MCF 10A (cell line): ENCODE measurements at places on chromosomes 6 and 20. TPM values are rescaled to one million over a fixed set of nuclear protein-coding genes. Genes with fewer than 3 reads are reported as not detected.

GRCh38 chr6:164854526-164854925 lies 454.9 kb downstream of the C6orf118 start:
- DNase-seq = no peak

Gene CST4
- not detected in 2 replicates for total RNA-seq

Gene CLPSL1
- not detected in 2 replicates for total RNA-seq

Gene THBD
- total RNA-seq = 15.4 and 36.2 TPM in 2 replicates

GRCh38 chr6:116449565-116449964 lies 11.6 kb upstream of the CALHM6 start:
- DNase-seq = no peak

DNA sequence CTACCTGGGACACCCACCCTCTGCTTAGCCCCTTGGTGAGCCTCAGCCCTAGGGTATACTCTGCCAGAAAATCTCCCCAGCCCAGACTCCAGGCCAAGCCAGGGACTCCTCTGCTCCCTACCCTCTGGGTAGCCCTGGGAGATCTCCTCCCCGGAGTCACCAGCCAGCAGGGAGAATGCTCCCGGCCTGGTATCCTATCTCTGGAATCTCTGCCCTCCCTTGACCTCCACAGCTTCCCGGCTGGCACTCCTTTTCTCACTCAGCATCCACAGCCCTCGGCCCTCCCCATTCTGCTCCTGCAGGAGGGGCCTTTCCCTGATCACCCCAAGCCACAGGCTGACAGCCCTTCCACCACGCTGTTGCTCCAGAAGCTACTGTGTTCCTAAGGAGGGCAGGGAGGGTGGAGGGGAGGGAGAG lies 22.6 kb downstream of the NOL4L start:
- no peak for DNase-seq

- no peak for DNase-seq
Observed at GRCh38 chr20:32612351-32613191, 27.4 kb upstream of the NOL4L start.

Gene SNPH
- 2.2 and 2.6 TPM in 2 replicates for total RNA-seq

GRCh38 chr6:3926150-3926482 lies 76.9 kb downstream of the FAM50B start:
- peak; percentile 40 for DNase-seq

DNA sequence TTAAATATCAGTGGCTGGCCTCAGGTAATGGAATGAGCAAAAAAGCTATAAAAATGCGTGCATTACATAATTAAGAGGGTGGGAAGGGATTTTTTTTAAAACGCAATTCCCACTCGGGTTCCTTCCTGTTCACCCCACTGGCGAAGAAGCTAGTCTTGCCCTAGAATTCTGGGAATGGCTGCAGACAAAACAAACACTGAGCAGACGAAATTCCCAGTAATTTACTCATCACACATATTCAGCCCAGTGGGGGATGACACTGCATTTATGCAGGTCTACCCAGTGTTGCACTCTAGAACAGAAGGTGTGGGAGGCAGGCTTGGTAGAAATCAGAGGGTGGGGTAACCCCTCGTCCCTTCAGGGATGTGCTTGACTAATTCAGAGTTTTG lies 2695.0 kb upstream of the DEFB115 start:
- DNase-seq = peak; percentile 70

Gene EEF1A2
- 3.3 and 9.9 TPM in 2 replicates for total RNA-seq

Gene MLN
- total RNA-seq = not detected in 2 replicates

Gene ETV7
- 0.20 and 0.47 TPM in 2 replicates for total RNA-seq

Gene PRR18
- 0.12 TPM in 1 of 2 replicates, not detected in the other for total RNA-seq

Gene LY6G6F
- not detected in 2 replicates for total RNA-seq

- no peak for DNase-seq
Observed at GRCh38 chr20:22410556-22411130, 173.7 kb downstream of the FOXA2 start.

Gene XKR7
- total RNA-seq = not detected in 2 replicates

DNA sequence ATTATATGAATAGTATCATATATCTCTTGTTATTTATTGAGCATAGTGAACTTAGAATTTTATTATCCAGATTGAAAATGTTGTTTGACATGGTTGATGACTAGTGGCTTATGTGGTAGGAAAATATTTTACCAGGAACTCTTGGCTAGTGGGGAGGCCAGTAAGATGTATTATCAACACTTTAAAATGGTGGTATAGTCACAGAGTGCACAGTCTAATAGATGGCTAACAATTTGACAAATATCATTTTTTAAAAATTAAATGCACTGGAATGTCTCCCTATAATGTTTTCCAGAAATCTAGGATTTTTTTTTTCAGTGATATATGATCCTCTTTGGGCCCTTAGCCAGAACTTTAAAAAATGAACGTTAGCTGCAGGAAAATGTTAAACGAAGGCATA lies 26.9 kb upstream of the EYA4 start:
- DNase-seq = no peak

DNA sequence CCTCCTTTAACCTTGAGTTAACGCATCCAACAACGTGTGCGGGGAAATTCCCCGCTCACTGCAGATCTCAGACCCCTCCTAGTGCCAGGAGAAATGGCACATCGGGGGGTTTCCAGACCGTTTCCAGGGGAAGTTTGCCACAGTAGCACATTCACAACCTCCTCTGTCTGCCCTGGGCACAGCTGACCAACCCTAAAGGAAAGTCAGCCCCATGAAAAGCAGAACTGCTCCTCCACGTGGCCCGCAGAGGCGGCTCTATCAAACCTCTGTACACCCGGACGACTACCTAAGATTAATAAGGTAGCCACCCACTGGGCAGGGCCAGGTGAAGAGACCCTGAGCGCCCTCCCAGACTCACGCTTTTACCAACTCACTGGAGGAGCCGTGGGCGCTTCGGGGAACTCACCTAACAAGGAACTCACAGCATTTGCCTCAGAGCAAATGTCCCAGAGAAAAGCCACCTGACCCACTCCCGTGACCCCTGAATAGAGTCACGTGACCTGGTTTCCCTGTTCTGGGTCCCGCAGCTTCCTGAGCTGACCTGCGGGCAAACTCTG lies 93.1 kb downstream of the PRND start:
- no peak for DNase-seq

Gene HLA-DMB
- not detected in 2 replicates for total RNA-seq

Gene SLC26A8
- total RNA-seq = not detected in 2 replicates

- peak; percentile 93 for DNase-seq
Observed at GRCh38 chr6:148750838-148751792, 4.3 kb downstream of the UST start.

DNA sequence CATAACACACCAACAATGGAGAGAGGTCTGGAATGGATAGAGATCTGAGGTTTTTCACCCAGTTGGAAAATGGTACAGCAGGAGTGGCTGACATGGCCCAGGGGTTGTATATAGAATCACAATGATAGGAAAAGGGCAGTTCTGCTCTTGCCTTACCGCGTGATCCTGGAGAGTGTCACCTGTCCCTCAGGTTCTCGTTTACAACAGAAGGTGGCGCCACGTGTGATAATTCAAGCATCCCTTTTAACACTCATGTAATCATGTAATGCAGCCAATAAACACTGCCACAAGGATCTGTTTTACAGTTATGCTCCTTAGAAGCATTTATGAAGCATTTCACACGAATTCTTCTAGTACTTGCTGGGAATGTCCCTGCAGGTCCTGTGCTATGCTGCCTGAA lies 12.9 kb upstream of the WFDC2 start:
- DNase-seq = peak; percentile 49

DNA sequence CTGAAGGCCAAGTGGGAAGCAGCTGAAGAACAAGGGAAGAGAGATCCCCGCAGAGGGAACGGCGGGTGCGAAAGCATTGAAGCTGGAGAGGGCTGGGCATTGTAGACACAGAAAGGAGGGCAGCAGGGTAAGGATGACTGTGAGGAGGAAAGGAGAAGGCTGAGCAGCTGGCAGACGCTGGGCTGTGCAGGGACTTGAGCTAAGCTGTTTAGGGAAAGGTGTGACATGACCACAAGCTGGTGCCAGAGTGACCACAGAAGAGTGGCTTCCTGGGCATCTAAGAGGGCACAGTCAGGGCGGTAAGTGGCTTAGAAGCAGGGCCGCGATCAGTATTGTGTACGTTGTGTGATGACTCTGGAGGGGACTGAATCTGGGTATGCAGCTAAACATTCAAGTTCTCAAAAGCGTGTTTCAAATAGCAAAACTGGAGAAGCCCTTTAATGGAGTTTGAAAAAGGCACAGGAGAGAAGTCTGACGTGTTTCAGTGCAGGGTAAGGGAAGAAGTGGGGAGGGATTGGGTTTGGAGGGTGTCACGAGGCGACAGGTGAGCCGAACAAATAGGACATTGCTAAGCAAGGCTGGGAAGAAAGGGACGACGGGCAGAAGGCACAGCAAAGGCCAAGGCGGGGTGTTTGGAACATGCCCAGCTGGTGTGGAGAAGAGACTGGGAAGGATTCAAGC lies 46.1 kb upstream of the ARFGEF2 start:
- no peak for DNase-seq

DNA sequence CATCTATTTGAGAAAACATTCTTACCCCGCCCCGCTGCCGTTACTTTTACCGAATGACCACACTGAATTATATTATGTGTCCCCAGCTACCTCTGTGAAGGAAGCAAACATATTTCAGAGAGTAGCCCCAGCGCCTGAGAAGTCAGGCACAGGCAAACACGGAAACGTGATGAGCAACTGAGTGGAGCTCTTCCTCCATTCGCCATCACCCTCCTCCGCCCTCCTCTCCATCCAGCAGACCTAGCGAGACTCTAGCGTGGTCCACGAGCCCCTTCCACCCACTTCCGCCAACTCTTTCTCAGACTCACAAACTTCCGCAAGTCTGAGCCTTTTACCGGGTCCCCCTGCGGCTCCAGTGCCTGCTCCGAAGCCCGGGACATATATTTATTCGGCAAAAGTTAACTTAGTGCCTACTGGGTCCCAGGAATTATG lies 582 bp downstream of the SNRPB start:
- peak; percentile 56 for DNase-seq

GRCh38 chr6:63572044-63572746 lies at the start of the genes LOC128125822 and PTP4A1:
Gene LOC128125822, plus strand, starts transcription at chr6:63572480.
Gene PTP4A1, plus strand, starts transcription at chr6:63572480. Its CDS starts 4,401 bp downstream, at chr6:63576881.
- peak; percentile 97 for DNase-seq

Gene SLC4A11
- total RNA-seq = 4.1 and 5.7 TPM in 2 replicates

DNA sequence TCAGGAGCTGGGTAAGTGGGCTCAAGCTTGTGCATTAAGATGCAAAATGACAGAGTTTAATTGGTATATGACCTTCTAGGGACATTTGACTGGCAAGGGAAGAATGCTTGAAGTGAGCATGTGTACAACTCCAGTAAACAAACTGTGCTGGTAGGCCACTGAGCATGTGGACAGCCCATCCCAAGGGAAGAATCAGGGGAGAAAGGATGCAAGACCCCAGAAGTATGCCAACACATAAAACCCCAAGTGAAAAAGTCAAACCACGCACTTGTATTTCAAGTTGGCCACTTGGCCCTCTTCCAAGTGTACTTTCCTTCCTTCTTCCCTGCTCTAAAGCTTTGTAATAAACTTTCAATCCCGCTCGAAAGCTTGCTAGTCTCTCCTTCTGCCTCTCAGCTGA lies 10.4 kb upstream of the THBD start:
- DNase-seq = no peak
